ENCODE measurements at places on chromosomes 1 and 21.

DNA sequence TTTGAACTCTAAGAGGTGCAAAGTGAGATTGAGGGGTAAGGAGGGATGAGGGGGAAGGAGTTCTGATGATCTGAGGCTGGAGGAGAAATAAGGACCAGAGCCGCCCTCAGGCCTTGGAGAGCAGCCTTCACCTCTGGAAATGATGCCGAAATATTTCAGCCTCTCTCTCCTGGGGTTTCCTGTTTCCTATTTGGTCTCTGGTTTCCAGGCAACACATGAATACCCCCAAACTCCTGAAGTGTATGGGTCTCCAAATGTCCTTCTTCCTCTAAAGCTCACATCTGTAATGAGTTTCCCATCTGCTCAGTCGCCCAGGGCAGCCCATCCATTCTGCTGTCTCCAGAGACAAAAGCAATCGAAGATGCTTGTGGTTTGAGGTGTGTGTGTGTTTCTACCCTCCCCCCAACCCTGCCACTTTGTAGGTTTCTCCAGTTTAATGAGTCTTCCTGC is 52.0 kb upstream of the FAM20B start:
- no peak for DNase-seq

DNA sequence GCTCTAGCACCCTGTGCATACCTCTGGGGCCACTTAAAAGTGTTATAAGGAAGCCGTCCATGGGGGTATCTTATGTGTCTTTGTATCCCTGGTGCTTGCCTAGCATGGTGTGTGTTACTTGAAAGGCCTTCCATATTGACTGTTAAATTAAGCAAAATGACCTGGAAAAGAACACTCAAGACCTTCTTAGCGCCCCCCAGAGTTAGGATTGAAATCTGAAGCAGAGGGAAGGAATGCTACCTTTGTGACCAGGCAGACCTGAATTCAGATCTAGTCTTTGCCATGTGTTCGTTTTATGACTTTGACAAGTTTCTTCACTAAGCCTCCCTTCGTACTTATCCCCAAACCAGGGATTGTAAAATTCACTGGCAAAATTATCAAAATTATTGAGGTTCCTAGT is 59.9 kb downstream of the SLC22A15 start:
- no peak for DNase-seq

DNA sequence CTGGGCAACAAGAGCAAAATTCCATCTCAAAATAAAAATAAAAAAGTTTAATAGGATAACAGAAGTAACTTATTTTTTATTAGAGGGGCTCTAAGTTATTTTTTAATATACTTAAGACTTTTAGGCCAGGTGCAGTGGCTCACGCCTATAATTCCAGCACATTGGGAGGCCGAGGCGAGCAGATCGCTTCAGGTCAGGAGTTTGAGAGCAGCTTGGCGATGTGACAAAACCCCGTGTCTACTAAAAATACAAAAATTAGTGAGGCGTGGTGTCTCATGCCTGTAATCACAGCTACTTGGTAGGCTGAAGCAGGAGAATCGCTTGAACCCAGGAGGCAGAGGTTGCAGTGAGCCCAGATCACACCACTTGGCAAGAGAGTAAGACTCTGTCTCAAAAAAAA is 180.5 kb upstream of the NR5A2 start:
- DNase-seq, result no peak

GRCh38 chr1:83620016-83620415 is 378.9 kb downstream of the TTLL7 start:
- DNase-seq, result no peak

DNA sequence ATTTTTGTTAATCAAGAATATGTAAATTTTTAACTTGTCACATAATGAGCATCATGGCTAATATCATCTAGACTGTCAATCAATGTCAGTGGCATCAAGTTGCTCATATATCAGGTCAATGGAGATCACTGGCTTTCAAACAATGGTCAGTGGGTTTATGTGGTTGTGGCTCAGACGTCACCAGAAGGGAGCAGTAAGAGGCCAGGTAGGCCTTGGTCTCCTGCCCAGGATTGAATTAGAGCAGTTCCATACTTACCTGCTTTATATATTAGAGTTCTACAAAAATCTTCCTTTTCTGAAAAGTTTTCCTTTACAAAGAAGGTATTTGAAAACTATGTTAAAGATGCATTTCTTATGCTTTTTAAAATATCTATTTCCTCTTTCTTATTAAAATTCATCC is 206.3 kb upstream of the B3GALT2 start:
- DNase-seq, result no peak

DNA sequence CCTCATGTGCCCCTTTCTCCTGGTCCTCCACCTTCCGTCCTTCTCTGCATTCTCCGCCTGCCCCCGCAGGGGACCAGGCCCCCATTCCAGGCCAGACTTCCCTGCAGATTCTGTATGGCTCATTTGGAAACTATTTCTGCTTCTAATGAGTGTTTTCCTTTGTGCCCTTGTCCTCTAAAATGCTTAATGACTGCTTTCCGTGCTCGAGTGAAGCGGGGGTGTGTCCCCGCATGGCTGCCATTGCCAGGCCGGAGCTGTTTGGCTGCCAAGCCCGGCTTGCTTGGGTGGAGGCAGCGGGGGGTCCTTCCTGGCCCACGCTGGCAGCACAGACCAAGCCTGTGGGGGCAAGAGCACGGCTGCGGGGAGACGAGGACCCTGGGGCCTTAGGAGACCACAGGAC is 299.3 kb upstream of the VAMP3 start:
- no peak for DNase-seq

GRCh38 chr1:98019747-98020146 is 98.9 kb upstream of the DPYD start:
- no peak for DNase-seq

DNA sequence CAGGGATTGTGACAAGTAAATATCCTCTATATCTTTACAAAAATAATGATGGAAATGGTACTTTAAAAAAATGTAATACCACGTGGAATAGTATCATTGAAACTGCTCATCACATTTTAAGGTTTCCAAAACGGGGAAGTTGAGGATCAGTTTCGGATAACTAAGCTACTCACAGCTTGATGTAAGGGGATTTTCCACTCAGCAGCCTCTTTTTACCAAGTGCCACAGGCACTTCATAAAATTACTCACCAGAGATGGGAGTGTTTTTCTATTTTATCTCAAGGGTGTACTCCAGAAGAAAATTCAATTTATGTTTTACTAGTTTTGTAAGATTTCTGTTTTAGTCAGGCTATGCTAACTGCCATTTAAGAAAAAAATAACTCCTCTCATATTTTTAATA is 91.7 kb downstream of the TPR start:
- DNase-seq, result no peak

DNA sequence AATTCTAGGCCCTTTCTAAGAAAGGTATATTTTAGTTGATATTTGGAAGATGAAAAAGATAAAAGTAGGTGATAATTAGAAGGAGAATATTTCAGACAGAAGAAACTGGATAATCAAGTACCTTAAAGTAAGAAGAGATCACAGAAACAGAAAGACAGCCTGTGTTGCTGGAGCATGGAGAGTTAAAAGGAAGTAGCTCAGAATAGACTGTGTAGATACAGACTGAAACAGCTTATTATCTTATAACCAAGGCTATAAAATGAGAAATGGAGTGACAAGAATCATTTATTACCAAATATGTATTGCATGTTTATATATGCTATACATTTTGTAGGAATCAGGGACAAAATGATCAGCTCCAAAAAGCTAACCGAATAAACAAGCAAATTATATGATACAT is 1120.3 kb downstream of the BRINP3 start:
- DNase-seq, result no peak

DNA sequence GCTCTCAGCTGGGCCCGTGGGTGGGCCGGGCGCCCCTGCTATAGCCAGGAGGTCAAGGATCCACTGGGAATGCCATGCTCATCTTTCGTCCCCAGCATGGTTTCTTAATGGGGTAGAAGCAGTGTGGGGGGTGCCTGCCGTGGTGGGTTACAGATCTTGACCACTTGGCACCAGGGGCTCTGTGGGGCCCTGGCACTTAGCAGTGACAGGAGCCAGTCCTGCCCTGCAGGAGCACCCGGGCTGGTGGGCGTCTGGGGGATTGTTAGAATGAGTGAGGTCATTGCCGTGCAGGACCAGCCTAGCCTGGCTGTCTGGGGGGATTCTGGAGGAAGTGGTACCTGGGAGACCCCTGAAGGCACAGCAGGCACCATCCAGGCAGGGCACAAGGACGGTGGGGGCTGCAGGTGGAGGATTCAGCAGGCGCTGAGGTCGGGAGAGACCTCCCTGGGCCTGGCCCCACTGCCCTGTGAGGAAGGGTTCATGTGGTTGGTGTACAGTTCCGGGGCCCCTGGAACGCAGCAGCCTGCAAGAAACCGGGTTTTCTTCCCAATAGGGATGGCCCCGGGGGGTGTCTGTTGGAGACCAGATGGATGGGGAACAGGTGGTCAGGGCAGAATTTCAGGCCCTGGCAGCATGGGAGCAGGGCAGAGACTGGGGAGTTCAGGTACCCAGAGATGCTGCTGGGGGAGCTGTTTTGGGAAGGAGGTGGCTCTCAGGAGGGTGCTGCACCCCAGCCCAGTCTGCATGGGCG is 4.8 kb downstream of the AIRE start:
- DNase-seq, result no peak

DNA sequence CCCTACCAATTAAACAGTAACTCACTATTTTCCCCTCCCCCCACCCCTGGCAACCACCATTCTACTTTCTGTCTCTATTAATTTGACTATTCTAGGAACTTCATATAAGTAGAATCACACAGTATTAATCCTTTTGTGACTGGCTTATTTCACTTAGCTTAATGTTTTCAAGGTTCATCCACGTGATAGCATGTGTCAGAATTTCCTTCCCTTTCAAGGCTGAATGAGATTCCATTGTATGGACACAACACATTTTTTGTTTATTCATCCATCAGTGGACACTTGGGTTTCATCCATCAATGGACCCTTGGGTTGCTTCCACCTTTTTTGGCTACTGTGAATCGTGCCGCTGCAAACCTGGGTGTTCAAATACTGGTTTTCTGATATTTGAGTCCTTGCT is 41.7 kb downstream of the EIF2D start:
- no peak for DNase-seq

DNA sequence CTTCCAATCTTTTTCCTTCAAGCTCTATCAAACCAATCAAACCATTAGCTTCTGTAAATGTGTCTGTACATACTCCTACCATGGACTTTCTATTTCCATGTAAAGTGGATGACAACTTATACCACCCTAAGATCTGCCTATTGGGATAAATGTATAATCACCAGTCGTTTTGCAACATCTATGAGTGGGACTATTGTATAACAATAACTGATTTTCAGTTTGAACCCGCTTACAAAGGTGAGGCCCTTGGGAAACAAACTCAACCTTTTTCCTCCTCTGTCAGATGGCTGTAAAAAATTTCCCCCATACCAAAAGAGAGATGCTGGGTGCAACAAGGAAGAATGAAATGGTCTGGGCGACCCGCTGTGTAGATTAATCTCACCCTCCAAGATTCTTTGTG is 399.1 kb upstream of the ADAMTS5 start:
- no peak for DNase-seq

- DNase-seq, result no peak
These were observed 158.3 kb downstream of the FGGY start for GRCh38 chr1:59455206-59455605.

DNA sequence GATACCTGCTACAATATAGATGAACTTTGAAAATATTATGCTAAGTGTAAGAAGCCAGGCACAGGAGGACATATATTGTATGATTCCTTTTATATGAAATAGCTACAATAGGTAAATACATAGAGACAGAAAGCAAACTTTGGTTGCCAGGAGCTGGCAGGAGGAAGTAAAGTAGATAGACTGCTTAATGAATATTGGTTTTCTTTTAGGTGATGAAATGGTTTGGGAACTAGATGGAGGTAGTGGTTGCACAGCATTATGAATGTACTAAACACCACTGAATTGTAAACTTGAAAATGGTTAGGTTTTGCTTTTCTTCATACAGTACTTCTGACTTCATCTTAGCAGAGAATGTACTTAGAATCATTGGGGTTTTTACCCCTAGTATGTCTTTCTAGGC is 21.5 kb downstream of the ABCB10 start:
- DNase-seq, result no peak

DNA sequence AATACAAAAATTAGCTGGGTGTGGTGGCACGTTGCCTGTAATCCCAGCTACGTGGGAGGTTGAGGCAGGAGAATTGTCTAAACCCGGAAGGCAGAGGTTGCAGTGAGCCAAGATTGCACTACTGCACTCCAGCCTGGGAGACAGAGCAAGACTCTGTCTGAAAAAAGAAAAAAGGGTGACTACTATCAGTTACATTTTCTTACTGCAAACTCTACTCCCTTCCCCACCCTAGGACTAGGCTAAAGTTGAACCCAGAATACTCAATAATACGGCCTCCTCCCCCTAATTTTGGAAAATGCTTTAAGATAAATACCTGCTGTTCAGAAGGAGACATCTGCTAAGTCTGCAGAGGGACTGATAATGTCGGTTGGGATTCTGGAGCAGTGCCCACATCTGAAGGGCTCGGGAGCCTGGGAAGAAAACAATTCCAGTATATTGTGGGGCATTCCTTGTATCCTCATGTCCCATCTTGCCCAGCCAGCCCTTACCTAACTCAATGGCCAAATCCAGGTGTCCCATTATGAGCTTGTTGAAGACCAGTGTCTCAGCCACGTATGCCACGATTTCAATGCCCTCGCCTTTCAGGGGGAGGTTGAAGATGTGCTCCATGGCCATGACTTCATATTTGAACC is 89.7 kb downstream of the ADCY10 start:
- DNase-seq, result no peak

DNA sequence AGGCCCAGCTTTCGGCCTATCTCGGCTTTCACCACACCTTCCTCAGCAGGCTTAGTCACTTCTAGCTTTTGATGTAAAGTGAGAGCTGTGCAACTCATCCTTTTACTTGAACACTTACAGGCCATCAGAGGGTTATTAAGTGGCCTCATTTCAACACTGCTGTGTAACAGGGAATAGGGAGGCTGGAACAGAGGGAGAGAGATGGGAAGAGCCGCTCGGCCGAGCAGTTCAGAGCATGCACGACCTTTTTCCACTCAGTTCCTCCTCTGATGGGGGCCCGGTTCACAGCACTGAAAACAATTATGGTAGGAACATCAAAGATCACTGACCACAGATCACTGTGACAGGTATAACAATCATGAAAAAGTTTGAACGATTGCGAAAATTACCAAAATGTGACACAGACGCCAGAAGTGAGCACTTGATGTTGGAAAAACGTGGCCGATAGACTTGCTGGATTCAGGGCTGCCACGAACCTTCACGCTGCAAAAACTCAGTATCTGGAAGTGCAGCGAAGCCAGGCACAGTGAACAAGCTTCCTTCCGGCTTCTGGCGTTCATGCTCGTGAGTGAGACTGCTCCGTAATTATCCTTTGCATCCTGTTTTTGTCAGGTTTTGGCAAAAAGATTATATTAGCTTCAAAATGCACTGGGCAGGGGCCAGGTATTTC is 28.6 kb downstream of the AGPAT3 start:
- no peak for DNase-seq

Data from HuH-7.5 (cell line).